ENCODE measurements at places on chromosomes 7 and 10. TPM values are rescaled to one million over a fixed set of nuclear protein-coding genes. Genes with fewer than 3 reads are reported as not detected.

Gene CPA5
- total RNA-seq = not detected

Gene PCLO
- total RNA-seq = 0.33 TPM

Gene CHAT
- not detected for total RNA-seq

Gene GIMAP4
- 2.0 TPM for total RNA-seq

Gene UCN3
- not detected for total RNA-seq

Gene ITGB8
- total RNA-seq = 25.0 TPM

Gene SFR1
- total RNA-seq = 5.5 TPM

Gene NUTM2B
- 1.2 TPM for total RNA-seq

Gene CDHR1
- total RNA-seq = not detected

Gene GRID1
- not detected for total RNA-seq

Gene MKX
- total RNA-seq = 0.83 TPM

Gene TECPR1
- total RNA-seq = 29.5 TPM

Gene PNLIP
- not detected for total RNA-seq

Gene ASIC3
- 0.17 TPM for total RNA-seq

Gene TMEM176B
- not detected for total RNA-seq

All from smooth muscle cell of trachea (primary cell).